Stimulated activated CD8-positive, alpha-beta memory T cell treated with anti-CD3 and anti-CD28 coated beads, Interleukin-7, amount 100 ng/mL, for 48 hours (primary cell): ENCODE measurements at places on chromosomes 16 and 17.

GRCh38 chr17:40460968-40461731 lies 17.9 kb downstream of the IGFBP4 start:
- DNase-seq = no peak

DNA sequence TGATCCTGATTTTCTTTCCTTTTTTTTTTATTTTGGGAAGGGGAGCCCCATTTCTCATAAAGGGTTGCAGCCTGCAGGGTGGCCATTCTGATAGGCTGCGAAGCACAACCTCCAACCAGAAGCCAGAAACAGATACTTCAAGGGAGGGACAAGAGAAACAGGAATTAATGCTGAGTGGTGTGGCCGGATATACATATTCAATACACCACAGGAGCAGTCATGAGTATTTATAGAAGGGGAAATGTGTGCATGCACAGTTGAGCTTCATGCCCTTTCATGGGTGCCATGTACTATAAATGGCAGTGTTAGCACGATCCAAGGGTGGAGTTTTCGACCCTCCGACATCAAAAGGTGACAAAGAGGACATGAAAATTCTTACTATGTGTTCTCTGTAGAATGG lies 320.8 kb downstream of the CBLN1 start:
- DNase-seq = no peak

- no peak for DNase-seq
Measured at GRCh38 chr16:83453977-83454376, 353.8 kb upstream of the HSBP1 start.

- no peak for DNase-seq
Measured at GRCh38 chr16:19926449-19927390, 42.1 kb upstream of the GPRC5B start.

DNA sequence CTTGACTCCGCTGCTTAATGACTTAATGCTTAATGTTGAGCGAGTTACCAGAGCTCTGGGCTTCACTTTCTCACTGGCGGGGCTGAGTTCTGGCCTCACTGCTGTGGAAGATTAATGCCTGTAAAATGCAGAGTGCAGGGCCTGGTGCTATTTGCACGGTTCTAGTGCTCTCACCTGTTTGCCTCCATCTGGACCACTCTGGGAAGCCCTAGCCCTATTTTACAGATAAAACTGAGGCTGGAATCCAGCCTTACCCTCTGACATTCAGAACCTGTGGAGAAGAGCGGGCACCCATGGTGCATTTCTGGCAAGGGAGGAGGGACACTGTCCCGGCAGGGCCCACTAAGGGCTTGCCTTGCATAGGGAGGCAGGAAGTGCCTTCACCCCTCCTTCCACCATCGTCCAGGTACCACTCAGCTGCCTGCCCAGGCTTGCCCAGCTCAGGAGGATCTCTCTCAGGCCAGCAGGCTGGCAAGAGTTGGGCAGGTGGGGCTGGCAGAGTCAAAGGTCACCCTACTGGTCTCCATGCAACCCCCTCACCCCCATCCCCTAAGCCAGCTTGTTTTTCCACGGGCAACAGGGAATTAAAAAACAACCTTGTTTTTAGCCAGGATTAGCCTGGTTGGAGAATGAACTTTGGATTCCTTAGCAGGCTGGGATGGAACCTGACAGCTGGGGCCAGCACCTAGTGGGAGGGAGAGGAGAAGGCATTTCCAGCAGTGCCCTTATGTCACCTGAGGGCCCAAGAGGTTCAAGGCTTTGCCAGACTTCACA lies 4.1 kb upstream of the UBALD1 start:
- no peak for DNase-seq

GRCh38 chr16:81618187-81618586 lies 160.9 kb upstream of the PLCG2 start:
- no peak for DNase-seq

DNA sequence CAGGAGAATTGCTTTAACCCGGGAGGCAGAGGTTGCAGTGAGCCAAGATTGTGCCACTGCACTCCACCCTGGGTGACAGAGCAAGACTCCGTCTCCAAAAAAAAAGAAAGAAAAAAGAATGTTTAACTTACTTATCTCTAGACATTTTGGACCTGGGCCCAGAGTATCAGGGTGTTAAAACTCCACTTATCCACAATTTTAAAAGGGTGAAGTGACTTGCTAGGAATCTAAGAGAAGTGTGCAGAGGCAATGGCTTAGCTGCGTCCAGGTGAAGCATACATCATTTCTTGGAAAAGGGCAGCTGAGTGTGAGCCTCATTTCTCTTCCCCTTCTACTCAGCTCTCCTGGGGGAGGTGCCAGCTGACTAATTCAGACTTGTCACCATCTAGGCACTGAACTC lies 25.1 kb downstream of the ALDH3A2 start:
- no peak for DNase-seq

- no peak for DNase-seq
Measured at GRCh38 chr16:82317411-82318167, 147.6 kb upstream of the MPHOSPH6 start.

DNA sequence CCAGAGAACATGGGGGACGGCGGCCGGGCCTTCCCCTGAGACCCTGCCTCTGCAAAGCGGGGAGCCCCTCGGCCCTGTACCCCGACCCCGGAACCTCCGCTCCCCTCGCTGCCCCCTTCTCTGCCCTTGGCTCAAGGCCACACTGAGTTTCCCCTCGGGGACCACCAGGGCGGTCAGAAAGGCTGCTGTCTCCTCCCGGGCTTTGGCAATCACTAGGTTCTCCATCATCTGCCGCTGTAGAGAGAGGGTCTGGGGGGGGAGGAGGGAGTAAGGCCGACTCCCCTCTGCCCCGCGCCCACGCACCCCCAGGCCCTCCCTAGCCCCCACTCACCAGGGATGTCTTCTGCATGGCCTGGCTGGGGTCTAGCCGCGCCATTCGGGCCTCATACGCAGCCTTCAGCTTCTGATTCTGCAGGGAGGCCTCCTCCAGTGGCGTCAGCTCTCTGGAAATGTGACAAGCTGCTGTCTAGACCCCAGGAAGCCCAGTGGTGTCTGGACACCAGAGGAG lies 8.4 kb downstream of the VPS9D1 start:
- no peak for DNase-seq

DNA sequence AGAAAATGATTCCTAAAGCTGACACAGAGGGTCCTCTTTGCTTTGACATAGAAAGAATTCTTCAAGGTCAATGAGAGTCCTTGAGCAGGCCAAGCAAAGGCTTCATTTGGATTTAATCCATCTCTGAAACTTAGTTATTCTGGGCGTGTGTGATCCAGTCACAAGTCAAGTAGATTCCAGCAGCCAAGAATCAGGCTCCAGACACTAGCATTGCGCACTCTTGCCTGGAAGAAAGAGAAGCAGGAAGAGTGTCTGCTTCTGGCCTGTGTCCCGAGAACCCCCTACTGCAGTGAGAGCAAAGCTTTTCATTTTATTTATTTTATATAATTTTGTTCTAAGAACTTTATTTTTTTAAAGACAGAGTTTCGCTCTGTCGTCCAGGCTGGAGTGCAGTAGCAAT lies 88.2 kb upstream of the CACNG5 start:
- no peak for DNase-seq

DNA sequence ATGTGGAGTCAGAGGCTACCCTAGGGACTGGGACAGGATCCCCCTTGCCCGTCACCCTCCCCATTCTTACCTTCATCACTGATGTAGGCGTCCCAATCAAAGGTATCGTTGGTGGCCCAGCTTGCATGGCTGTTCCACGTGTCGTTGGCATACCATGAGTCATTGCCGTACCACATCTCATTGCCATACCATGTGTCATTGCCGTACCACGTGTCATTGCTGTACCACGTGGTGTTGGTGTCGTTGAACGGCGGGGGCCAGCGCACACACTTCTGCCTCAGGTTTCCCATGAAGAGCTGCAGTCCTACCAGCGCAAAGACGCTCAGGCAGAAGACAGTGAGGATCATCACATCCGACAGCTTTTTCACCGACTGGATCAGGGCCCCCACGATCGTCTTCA lies 4.8 kb downstream of the SCN4A start:
- no peak for DNase-seq
